Lower leg skin (tissue), 4 donors: ENCODE measurements at places on chromosomes 1 and 21. TPM values are rescaled to one million over a fixed set of nuclear protein-coding genes. Genes with fewer than 3 reads are reported as not detected.

The SPRR2D gene
- total RNA-seq, result 6.4 TPM

The TCHH gene
- 0.39 TPM for total RNA-seq

- no peak for DNase-seq
Observed at GRCh38 chr1:37448691-37449417, 25.5 kb upstream of the ZC3H12A start.

GRCh38 chr1:42152907-42153600 lies at the start of gene GUCA2B:
GUCA2B (plus strand) TSS chr1:42153410; CDS start chr1:42153451, 41 bp downstream.
- DNase-seq, result peak; percentile 78

The TGFB2 gene
- total RNA-seq, result 2.8 TPM

The HSF2BP gene
- 0.39 TPM for total RNA-seq
